Inflammatory macrophage treated with lipopolysaccharide for 1 hour (primary cell): ENCODE measurements at places on chromosomes 5 and 9.
A peak's percentile ranks its signal among the peaks of the same experiment; 100 is the strongest.

DNA sequence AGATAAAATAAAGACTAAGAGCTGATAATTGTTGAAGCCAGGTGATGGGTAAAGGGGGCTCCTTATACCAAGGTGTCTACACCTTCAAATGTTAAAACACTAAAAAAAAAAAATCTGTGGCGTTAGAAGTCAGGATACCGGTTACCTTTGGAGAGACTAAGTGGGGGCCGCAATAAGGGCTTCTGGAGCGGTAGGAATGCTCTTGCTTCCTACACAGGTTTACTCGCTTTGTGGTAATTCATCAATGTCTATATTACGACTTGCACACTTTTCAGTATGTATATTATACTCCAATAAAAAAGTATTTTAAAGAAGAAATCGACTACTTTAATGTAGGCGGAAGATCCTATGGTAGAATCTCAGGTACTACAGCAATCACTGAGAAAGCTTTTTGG, 12.5 kb downstream of the MRPS27 start:
- DNase-seq = no peak

GRCh38 chr5:37847978-37848425, 8.2 kb upstream of the GDNF start:
- no peak for DNase-seq

- DNase-seq = no peak
These were observed 153.8 kb downstream of the C9orf50 start for GRCh38 chr9:129467004-129467588.

GRCh38 chr5:166320920-166321480, 1970.4 kb upstream of the WWC1 start:
- no peak for DNase-seq

DNA sequence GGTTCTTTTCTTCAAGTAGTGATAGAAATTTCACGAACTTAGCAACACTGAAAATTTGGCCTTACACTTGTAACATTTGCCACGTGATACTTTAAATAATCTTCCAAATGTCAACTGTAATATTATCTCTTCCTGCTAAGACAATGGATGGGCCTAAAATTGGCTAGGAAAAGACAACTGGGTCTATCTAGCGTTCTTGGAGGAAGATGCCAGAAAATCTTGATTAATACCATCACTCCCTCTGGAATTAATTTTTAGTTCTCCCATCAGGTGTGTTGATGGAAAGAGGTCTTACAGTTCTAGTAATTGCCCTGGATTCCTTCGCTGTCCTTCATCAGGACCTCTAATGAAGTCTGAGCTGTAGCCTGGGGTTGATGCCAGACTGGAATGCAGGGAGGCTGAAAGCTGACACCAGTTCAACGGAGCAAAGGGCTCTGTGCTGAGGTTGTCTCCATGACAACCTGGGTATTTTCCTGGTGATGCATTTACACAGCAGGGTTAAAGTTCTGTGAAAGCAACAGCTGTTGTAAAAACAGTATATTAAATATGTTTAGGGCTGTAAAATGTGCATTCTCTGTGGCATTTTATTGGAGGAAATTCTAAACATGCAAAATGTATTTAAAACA, 92.3 kb downstream of the GAS1 start:
- DNase-seq = no peak

- no peak for DNase-seq
These were observed 256.8 kb upstream of the IRX4 start for GRCh38 chr5:2139478-2139877.

DNA sequence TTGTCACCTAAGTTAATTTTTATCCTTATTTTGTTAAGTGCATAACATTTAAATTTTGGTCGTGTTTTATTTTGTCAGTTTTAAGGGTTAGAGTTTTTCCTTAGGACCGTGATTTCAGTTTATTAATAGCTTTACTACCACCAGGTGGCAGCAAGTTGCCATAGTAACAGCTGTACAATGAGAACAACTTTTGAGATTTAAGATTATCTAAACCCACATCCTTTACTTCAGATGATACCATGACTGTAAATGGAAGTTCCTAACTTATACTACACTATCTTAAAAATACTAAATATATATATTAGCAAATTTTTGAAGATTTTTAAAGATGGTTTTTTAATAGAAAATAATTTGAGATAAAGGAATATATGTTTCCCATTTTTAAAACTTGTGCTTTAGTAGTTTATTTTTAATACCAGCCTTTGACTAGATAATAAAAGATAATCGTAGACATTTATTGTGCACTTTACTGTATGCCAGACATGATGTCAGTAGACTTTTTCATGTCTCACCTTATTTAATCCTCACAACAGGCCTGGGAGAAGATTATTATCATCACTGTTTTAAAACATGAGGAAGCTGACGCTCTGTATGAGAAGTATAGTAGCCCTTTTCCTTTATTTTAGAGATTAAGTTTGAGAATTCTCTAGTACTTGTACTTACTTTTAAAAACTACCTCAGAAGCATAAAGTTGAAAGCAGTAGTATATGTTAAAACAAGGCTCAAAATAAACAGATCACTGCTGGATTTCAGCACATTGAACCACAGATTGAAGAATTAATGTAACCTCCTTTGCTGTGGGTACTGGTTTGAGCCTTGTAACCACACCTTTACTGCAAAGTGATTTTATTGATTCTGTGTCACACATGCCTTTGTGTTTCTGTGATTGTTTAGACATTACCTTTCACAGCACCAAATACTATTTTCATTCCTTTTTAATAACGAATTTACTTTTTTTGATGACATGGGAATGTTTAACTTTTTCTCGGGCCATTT, 27.5 kb downstream of the SREK1 start:
- peak; percentile 18 for DNase-seq

GRCh38 chr5:107937204-107937603, 266.5 kb upstream of the EFNA5 start:
- no peak for DNase-seq

GRCh38 chr5:127942246-127943060, 141.1 kb upstream of the SLC12A2 start:
- DNase-seq = no peak

DNA sequence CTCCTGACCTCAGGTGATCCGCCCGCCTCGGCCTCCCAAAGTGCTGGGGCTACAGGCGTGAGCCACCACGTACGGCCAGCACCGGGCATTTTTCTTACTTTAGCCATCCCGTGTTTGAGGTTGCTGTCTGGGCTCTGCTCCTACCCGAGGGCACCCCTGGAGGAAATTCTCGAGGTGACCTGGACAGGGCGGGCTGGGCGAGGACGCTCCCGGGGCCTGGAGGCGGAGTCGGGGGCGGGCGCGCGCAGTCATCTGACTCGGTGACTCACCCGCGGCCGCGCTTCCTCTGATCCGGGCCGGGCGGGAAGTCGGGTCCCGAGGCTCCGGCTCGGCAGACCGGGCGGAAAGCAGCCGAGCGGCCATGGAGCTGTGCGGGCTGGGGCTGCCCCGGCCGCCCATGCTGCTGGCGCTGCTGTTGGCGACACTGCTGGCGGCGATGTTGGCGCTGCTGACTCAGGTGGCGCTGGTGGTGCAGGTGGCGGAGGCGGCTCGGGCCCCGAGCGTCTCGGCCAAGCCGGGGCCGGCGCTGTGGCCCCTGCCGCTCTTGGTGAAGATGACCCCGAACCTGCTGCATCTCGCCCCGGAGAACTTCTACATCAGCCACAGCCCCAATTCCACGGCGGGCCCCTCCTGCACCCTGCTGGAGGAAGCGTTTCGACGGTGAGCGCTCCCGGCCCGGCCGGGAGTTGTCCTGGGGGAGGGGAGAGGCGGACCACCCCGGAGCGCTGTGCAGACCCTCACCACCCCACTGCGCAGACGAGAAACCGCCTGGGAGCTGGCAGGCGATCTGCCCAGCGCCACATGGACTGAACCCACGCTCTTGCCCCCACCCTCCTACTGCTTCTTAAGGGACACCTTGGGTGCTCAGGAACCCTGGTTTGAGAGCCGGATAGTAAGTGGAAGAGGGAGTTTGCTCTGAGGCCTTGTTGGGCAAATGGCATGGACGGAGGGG, at the start of gene HEXB:
HEXB (plus strand) TSS at position 334 of the 952 bp plus-strand sequence; CDS start at position 362, 28 bp downstream.
- DNase-seq = peak; percentile 93

- DNase-seq = no peak
These were observed 35.4 kb downstream of the SH3GL2 start for GRCh38 chr9:17614250-17614649.

- peak; percentile 10 for DNase-seq
These were observed 105.5 kb upstream of the KLF4 start for GRCh38 chr9:107594908-107595530.

GRCh38 chr9:121599872-121600585, 51.4 kb upstream of the DAB2IP start:
- DNase-seq = no peak

GRCh38 chr5:74897049-74897448, 30.9 kb upstream of the FAM169A start:
- no peak for DNase-seq

DNA sequence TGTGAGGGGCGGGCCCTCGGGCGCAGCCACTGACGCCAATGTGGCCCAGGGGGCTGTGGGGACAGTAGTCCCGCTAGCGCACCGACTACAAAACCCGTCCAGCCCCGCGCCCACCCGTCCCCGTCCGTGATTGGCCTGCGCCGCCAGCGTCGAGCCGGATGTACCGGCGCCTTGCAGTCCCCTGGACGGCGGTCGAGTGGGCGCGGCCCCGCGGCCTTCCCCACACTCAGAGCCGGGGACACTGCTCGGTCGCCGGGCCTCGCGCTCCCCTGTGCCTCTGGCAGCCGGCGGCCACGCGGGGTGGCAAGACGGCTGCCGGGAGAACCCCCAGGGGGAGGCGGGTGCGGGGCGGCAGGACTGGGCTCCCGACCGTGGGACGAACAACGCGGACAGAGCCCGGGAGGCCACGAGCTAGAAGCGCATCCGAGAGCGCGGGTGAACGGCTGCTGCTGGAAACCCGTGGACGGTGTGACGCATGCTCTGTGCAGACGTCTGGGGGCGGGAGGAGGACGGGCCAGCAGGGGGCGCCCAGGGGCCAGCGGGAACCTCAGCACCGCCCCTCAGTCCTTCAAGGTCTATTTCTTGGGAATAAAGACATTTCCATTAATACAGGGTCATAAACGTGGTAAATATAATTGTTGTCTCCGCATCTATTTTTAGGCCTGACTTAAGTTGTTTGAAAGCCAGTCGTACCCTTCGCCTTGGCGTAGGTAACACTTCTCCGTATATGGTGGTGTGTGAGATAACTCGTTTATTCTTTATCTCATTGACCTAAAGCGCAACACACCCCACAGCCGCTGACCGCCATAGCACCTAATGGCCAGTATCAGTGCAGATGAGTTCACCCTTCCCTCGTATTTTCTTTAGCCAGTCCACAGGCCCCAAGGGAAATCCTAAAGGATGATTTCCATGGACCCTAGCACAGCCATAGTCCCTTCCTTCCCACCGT, 629 bp upstream of the BICD2 start:
- peak; percentile 95 for DNase-seq

GRCh38 chr9:20227166-20227874, 395.0 kb downstream of the MLLT3 start:
- DNase-seq = no peak

- no peak for DNase-seq
These were observed 14.2 kb downstream of the RIC1 start for GRCh38 chr9:5643005-5643624.

DNA sequence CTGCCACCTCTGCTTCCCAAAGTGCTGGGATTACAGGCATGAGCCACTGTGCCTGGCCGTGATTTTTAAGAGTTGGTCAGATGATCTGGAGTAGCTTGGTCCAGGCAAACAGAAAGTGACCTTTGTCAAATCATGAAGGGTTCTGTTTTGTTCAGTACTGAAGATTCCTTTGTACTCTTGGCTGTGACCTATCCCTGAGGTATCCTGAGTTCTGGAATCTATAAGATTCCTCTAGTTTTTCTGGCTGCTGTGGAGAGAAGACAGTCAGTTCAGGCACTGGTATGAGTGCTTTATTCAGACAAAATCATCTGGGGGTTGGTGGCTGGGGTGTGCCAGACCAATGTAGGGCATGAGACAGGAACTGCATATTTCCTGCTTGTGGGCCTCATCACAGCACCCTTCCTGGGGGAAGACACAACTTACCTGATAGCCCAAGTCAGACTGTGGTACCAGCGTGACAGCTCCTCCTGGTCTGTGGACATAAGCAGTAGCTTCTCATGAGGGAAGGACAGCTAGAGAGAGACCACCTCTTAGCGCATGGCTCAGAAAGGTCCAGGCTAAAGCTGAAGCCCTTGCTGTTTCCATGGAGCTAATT, 3.1 kb downstream of the ARHGEF39 start:
- DNase-seq = no peak

- DNase-seq = no peak
These were observed 244.5 kb downstream of the NR2F1-AS1 start for GRCh38 chr5:93336330-93337110.

GRCh38 chr5:170747357-170747756, 36.2 kb upstream of the GABRP start:
- DNase-seq = no peak

- no peak for DNase-seq
These were observed 51.1 kb downstream of the FNIP1 start for GRCh38 chr5:131745703-131746102.

DNA sequence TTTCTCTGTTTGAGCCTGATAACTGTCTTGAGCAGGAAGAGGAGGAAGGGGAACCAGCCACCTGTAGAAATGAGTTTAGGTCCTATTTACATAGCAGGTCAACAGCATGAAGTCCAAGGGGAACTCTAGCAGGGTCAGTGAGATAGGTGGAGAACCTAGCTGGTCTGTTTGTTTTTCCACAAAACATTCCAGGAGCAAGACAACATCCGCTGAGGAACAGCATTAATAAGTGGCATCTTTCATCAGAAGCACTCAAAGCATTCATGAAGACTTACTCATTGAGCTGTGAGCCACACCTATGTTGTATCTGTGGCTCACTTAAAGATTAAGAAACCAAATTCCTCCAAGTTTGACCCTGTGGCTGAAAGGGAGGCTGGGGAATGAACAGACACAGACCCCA, 115.9 kb downstream of the ACTBL2 start:
- DNase-seq = no peak

GRCh38 chr5:153714798-153715197, 224.3 kb downstream of the GRIA1 start:
- DNase-seq = no peak

DNA sequence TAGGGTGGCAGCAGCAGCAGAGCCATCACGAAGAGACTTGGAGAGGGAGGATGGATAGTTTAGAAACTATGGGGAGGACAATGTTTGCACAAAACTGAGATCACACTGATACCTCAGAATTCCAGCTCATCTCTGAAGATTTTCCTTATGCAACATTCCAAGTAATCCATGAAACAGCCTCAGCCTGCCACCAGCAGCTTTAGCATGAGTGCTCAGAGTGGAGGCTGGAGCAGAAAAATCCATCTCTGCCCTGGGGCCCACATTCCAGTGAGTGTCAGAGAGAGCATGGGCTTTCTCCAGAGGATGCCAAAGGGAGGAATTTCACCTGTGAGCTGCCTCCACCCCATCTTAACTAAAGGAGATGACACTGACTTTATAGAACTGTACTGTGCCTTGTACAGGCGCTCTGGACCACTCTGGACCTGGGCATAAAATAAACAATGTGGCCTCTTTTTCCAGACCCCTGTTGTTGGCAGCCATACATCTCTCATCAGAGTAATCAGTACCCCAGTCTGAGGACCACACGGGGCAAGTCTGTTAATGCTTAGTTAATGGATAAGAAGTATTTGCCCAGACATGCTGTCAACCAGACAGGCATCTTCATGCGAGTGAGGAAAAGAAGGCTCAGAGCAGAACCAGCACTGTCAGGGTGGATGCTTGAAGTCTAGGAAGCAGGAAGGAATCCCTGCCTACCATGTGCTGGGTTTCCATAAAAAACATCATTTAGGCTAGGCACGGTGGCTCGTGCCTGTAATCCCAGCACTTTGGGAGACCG, 440.9 kb downstream of the ENC1 start:
- DNase-seq = no peak
